Right cardiac atrium (tissue), 5 donors: ENCODE measurements at places on chromosomes 16 and 17.

DNA sequence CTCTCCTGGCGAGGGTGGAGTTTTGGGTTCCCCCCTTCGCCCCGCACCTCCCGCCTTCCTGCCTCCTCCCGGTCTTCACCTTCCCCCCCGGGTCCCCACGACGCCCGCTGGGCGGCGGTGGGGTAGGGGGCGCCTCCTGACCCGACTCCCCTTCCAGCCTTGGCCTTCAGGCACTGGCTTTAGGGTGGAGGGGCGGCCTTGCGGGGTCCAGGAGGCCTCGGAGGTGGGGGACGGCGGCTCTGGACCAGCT, 2.4 kb downstream of the SLC16A3 start:
- no peak for DNase-seq

GRCh38 chr16:14602443-14602963, 27.6 kb downstream of the PARN start:
- no peak for DNase-seq

GRCh38 chr17:1077581-1077985, 80.7 kb downstream of the TIMM22 start:
- peak; percentile 30 for DNase-seq

- DNase-seq, result no peak
Observed at GRCh38 chr16:19659554-19659953, 58.5 kb downstream of the KNOP1 start.

DNA sequence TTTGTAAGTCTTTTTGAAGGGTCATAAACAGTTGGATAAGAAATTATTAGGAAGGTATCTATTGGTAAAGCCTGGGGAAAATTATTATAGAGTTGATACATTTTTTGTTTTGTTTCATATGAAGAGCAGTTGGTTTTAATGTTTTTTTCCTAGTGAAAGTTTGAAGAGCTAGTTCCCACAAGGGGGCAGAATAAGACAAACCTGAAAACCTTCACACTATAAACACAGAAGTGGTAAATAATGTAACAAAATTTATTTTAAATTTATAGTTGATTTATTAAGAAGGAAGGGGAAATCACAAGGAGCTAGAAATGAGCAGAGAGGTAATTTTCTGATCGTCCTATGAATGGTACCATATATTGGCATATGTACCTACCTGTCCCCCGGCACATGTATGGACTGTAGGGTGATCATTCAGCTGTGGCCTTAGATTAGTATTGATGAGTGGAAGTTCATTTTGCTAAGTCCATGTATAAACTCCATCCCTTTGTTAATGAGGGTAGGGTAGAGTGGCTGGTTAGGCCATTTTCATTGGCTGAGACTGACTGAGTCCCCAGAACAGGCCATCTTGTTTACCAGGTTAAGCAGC, 116.3 kb downstream of the TANC2 start:
- DNase-seq, result no peak

DNA sequence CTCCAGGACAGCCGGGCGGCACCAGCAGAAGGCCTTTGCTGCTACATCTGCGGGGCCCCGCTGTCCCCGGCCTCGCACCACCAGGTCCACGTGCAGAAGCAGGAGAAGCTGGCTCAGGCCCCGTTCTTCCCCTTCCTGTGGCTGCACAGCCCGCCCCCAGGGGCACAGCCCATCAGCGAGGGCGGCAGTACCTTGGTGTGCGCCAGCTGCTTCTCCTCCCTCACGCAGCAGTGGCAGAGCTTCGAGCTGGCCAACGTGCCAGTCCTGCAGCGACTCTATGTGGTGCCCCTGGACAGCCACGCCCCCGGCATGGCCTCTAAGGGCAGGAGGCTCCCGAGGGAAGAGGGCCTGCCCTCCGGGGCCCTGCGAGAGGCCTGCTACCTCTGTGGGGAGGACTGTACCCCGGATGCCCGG, 58.3 kb upstream of the CIBAR2 start:
- no peak for DNase-seq
